ENCODE measurements at places on chromosomes 16 and 17.

- DNase-seq: peak; percentile 53
Observed at GRCh38 chr16:14300705-14301168, 229.6 kb downstream of the MRTFB start.

GRCh38 chr17:55527540-55528118, 16.4 kb upstream of the SMIM36 start:
- DNase-seq: no peak

GRCh38 chr17:67403065-67403464, 26.0 kb downstream of the PITPNC1 start:
- no peak for DNase-seq

DNA sequence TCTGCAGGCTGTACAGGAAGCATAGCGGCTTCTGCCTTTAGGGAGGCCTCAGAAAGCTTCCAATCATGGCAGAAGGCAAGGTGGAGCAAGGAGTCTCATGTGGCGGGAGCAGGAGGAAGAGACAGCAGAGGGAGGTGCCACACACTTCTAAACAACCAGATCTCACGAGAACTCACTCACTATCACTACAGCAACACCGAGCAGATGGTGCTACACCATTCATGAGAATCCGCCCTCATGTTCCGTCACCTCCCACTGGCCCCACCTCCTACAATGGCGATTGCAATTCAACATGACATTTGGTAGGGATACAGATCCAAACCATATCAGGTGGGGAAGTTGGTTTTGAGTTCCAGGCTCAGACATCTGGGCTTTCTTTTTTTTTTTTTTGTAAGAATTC, 31.9 kb upstream of the NUDT7 start:
- no peak for DNase-seq

- no peak for DNase-seq
Observed at GRCh38 chr17:1475321-1475854, 17.1 kb downstream of the MYO1C start.

DNA sequence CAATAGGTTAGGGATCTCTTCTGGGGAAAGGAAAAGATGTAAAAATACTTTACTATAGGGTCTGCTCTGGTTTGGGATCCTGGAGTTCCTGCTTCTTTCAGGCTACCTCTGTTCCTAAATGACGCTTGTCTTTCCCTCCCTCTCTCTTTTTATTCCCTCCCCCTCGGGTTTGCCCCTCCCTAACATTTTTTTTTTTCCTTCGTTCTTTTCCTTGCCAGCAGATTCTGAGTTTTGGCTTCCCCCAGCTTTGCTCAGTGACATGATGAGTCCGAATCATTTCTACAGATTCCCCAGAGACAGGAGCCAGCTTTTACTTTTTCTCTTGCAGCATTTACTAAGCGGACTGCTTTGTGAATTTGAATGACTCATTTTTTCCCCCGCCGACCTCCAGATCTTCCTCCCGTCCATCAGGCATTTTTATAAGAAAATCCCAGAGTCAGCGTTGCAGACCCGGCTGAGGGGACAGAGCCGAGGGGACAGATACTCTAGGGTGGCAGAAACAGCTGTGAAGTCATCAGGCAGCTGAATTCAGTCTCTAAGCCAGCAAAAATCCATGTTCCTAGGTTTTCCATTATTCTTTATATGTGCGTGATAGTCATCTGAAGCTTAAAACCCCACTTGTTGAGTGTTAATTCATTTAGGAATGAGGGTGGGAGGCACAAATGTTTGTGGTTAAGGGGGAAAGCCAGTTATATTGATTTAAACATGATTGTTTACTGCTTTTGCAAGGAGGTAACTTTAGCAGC, at the start of gene TMEM100:
TSS of gene TMEM100 (minus strand) at position 123 of the 746 bp plus-strand sequence. CDS start 1,794 bp downstream, outside the sequence.
- no peak for DNase-seq

- DNase-seq: no peak
Observed at GRCh38 chr17:77101521-77102410, 39.0 kb upstream of the SEC14L1 start.

- DNase-seq: peak; percentile 49
Observed at GRCh38 chr16:56199164-56199563, 7.9 kb downstream of the GNAO1 start.

DNA sequence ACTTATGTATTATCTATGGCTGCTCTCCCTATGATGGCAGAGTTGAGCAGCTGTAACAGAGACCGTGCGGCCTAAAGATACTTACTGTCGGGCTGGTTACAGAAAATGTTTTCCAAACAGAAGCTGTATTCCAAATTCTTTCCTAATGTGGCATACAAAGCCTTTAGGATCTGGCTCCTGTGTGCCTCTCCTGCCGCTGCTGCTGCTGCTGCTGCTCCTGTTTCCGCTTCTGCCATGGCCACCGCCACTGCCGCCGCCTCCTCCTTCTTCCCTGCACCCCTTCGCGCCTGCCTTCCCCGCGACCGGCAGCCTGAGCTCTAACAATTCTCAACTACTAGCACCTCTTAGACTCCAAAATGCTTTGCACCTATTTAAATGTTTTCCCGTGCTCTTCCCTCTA, 263.9 kb upstream of the TBX2 start:
- DNase-seq: no peak

GRCh38 chr17:2978991-2979390, 84.4 kb downstream of the OR1D5 start:
- DNase-seq: no peak

DNA sequence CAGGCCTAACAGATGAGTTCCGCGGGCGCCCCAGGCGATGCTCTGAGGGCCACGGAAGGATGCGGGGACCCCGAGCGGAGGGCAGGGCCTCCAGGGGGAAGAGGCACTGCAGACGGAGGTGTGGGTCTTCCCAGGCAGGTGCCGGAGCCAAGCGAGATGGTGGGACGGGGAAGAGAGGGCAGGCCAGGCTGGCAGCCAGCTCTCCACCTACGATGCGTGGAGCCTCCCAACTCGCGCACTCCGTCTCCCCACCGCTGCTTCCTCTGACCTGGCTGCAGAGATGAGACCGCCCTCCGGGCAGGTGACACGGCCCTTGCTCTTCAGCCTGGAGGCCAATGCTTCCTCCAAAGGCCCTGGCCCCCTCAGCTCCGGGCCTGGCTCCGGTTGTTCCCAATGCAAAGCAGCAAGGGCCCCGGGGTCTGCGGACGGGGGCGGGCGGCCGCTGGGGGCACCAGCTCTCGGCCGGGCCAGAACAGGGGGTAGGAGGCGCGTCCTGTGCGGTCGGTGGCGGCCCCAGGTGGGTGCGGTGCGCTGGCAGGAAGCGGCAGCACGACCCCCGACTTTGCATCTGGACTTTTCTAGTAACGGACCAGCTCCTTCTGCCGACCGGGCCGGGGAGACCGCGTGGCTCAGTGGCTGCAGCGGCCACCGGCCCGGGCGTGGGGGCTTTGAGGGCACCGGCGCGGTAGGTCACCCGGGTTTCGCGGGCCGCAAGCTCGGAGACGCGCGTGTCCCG, 1.5 kb upstream of the SOX8 start:
- DNase-seq: no peak

- DNase-seq: no peak
Observed at GRCh38 chr17:7523033-7523432, 25.8 kb upstream of the TNFSF12 start.

DNA sequence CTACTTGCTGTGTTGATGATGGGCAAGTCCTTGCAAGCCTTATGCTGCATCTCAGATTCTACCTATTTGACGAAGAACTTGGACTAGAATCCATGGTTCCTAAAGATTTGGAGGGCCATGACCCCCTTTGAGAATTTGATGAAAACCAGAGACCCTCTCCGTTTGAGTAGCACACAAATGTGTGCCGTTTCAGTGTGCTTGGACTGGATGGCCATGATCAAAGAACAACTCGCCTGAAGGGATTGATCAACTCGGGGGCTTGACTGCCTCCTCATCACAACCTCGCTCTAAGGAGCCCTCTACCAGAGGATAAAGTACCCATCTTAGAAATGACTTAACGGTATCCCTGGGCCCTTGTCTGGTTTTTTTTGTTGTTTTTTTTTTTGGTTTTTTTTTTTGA, 2.8 kb upstream of the ANKFY1 start:
- no peak for DNase-seq

- DNase-seq: no peak
Observed at GRCh38 chr16:12518241-12519175, 285.2 kb downstream of the CPPED1 start.

DNA sequence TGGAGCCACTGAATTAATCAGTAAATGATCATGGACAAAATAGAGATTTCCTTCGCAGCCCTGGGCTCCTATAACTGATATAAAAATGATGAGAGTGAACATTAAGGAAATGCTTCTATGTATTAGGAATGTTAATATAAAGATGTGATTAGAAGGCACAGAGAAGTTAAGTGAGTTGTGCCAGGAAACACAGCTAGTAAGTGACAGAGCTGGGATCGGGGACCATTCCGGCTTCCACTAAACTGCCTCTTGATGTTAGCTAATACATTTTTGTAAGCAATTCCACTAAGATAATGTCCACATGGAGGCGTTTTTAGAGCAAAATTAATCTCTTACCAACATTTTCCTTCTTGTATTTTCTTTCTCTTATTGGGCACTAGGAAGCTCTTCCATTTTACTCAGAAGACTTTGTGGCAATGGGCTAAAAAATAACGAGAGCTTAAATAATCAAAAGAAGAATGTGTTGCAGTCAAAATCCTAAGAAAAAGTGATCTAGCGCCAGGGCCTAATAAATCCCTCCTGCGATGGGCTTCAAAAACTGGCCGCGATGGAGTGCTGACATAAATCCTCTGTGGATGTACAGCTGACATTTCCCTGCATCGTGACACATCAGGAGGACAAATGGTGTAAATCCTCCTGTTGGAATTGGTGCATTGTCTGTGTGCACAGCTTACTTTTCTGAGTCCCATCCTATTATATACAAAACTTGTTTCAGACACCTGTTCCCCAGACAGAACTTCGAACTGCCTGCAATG, 326.1 kb upstream of the MAF start:
- no peak for DNase-seq
